ENCODE measurements at places on chromosomes 12 and 14.

DNA sequence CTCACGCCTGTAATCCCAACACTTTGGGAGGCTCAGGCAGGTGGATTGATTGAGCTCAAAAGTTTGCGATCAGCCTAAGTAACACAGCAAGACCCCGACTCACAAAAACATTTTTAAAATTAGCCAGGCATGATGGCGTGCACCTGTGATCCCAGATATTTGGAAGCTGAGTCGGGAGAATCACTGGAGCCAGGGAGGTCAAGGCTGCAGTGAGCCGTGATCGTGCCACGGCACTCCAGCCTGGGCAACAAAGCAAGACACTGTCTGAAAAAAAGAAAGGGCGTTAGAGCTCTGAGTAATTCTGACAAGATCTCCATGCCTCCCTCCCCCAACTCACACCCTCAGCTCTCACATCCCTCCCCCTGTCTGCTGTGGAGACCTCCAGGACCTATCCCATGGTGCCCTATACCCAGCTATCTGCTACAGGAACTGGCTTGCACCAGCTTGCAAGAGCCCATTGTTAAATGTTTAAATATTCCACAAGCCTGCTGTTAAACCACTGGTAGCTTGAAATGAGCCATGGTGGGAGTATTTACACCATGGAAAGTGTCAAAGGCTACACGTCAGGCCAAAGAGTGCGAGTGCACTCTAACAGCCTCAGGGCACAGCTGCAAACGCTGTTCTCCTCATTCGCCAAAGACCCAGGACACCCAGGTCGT lies 35.1 kb upstream of the PPP2R5C start:
- no peak for DNase-seq

DNA sequence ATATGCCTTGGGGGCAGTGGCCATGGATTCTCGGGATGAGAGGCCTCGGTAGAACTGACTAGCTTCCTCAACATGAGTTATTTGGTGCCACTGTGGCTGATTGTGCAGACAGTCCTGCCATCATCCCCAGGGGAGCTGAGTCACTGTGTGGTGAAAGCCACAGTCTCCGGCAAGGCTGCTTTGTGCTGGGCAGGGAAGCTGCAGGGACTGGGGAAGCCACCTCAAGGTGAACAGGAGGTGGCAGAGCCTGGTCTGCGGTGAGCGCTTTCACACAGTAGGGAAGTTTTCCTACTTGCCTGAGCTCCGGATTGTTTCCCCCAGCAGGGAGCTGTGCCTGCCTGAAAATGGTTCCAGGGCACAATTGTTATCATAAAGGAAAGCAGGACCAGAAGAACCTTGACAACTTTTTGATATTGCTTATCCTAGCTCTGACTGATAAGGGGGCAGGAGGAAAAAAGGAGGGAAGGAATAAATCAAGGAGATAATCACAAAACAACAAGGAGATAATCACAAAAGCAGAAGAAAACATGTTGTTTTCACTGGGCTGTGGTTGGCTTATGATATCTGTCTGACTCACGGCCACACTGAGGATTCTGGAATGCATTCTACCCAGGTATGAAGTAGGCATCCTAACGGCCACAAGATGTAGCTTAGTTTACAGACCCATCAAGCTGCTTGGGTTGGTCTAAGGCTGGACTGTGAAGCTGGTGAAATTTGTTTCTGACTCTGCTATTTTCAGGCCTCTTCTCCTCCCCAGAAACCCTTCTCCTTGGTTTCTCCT lies 32.2 kb upstream of the GNG2 start:
- peak; percentile 73 for DNase-seq

GRCh38 chr14:50059763-50060616 lies 56.4 kb downstream of the VCPKMT start:
- DNase-seq, result no peak

DNA sequence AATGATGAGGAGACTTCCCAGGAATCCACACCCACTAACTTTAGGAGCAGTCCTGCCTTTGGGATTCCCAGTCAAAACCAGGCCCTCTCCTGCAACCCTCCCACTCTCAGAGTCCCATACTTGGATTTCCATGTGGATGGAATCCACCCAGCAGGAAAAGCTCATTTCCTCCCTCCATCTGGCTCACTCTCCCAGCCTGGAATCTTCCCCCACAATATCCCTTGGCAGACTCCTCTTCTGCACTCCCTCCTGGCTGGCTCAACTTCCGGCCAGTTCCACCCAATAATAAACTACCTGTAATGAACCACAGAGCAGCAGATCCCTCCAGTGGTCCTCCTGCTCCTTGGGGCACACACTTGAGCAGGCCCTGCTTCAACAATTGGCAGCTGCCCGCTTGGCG lies 102.8 kb upstream of the EGLN3 start:
- DNase-seq, result no peak

DNA sequence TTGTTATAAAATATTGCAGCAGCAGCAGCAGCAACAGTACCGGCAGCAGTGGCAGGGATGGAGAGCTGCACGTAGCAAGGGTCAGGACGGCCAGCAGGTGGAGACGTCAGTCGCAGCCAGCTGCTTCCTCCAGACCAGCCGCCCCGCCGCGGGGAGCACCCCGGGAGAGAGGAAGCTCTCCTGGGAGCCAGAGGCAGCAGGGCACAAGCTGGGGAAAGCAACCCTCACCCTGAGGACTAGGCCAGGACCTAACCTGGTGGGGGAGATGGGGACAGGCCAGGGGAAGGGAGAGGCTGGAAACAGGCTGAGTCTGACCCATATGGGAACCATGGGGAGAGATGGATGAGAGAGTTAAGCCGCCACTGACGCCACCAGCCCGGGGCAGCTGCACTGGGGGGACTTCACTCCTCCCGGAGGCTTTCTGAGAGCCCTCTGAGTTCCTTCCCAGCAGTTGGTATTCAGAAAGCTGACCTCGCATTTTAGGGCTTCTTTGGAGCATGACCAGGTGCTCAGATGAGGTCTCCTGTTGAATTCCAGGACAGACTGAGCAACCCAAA lies 56.3 kb downstream of the SPTB start:
- peak; percentile 77 for DNase-seq

DNA sequence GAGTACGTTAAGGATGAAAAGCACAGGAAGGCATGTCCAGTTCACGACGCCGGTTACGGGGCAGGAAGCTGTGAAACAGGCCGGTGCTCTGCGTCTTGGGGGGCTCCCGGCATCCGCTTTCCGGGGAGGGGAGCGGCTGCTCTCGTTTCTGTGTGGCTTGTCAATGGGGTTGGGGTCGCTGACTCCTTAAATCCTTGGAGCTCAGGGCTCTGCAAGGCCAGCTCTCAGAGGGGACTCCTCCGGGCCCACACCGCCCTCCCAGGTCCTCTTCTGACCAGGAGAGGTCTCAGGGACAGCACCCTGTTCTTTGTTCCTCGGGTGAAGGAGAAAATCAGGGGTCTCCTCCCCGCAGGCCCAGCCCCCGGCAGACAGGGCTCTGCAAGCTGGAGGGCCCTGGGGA lies 78.1 kb downstream of the GALNT9 start:
- no peak for DNase-seq

- no peak for DNase-seq
These were observed 40.0 kb upstream of the TEX22 start for GRCh38 chr14:105358140-105358846.

- peak; percentile 82 for DNase-seq
These were observed 141.4 kb downstream of the PPM1H start for GRCh38 chr12:62793256-62794217.

- no peak for DNase-seq
These were observed 41.6 kb downstream of the DEGS2 start for GRCh38 chr14:100117633-100118395.

DNA sequence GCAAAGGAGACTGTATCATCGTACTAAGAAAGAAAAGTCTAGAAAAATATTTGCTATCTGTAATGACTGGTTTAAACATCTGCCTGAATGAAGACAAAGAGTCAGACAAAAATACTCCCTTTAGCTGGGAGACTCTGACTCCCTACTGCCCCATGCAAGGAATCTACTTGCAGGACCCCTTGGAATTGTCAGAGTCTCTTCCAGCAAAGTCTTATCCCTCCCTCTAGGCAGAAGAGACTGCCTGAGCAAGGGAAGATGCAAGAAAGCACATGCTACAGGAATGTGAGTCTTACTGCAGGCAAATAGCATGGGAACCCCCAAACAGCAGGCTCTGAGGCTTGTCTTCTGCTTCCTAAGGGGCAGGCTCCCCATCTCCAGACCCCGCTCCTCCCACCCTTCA lies 154.0 kb downstream of the KCNA5 start:
- no peak for DNase-seq

GRCh38 chr12:101493556-101493955 lies 18.4 kb downstream of the SPIC start:
- DNase-seq, result no peak

- DNase-seq, result no peak
These were observed 140.3 kb downstream of the TMEM30B start for GRCh38 chr14:61140872-61141271.

GRCh38 chr12:513446-513845 lies 53.7 kb downstream of the B4GALNT3 start:
- DNase-seq, result no peak

DNA sequence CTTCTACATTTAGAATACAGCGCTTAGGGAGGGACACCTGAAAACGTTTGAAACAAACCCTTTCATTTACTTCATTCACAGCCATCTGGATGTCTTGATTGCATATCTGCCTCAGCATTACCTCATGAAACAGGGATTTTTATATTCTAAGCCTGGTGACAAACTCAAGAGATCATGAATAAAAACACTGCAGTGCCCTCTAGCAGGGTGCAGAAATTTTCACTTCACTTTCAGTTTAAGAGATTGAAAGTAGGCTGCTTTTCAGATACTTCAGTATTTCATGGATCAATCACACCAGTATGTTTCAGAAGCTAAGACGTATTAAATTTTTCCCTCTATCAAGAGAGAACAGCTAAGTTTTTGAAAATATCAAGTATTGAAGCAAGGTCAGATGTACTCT lies 467.8 kb downstream of the MDGA2 start:
- no peak for DNase-seq

- no peak for DNase-seq
These were observed 68.0 kb upstream of the FAR2 start for GRCh38 chr12:29081101-29081500.
